Fibroblast of skin of abdomen (primary cell): ENCODE measurements at places on chromosomes 7 and 10.

- no peak for DNase-seq
Observed at GRCh38 chr10:113425541-113425951, 127.3 kb upstream of the HABP2 start.

DNA sequence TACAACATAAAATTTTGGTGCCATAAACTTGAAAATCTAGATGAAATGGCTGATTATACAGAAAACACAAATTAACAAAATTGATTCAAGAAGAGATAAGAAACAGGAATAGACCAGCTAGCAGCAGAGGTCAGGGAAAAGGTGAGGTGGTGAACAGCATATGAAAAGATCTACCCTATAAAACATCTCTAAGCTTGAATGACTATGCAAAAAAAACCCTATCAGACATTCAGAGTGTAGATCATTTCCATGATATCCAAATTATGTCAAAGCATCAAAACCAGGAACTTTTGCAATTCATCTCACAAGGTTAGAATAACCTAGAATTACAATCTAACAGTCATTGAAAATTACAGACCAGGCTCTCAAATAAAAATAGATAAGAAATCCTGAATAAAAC lies 14.6 kb upstream of the BPGM start:
- no peak for DNase-seq

GRCh38 chr10:102476466-102477141 lies 25.3 kb upstream of the C10orf95 start:
- no peak for DNase-seq

DNA sequence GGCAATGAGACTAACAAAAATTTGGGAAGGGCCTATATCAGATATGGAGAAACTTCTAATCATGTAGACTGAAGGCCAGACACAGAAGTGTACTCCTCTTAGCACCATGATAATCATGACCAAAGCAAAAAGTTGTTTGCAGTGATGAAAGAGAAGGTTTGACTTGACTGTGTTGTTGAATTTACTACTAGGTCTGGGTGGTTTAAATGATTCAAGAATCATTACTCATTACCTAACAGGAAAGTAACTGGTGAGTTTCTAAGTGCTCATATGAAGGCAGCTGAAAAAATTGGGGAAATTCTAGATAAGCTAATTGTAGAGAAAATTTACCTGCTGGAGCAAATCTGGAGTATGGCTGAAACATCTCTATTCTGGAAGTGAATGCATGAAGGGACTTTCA lies 451.5 kb upstream of the SORCS1 start:
- no peak for DNase-seq

DNA sequence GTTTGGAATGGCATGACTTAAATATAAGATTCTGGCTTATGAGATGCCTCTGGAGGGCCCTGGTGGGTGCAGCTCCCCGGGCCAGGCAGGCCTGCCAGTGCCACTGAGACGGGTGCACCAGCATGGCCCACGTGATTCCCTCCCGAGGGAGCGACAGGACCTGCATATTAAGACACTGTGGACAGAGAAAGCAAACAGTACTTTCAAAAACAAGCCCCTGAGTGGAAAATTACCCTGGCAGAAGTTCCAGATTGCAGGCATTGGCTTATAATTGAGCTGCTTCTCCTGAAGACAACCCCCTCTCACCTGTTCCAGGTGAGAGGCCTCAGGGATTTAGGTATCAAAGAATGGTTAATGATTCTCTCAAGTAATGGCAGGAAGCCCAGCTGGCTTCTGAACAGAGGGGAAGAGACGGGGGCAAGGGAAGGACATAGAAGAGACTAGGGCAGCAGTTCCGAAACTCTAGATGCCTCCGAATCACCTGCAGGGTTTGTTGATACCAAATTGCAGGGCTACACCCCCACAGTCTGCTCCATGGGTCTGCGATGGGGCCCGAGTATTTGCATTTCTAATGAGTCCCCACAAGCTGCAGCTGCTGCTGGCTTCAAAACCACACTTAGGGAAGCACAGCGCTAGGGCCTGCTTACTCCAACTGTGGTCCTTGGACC lies 66.0 kb upstream of the DOCK1 start:
- DNase-seq = no peak

GRCh38 chr7:88226886-88227516 lies 7.2 kb upstream of the SRI start:
- peak; percentile 54 for DNase-seq

DNA sequence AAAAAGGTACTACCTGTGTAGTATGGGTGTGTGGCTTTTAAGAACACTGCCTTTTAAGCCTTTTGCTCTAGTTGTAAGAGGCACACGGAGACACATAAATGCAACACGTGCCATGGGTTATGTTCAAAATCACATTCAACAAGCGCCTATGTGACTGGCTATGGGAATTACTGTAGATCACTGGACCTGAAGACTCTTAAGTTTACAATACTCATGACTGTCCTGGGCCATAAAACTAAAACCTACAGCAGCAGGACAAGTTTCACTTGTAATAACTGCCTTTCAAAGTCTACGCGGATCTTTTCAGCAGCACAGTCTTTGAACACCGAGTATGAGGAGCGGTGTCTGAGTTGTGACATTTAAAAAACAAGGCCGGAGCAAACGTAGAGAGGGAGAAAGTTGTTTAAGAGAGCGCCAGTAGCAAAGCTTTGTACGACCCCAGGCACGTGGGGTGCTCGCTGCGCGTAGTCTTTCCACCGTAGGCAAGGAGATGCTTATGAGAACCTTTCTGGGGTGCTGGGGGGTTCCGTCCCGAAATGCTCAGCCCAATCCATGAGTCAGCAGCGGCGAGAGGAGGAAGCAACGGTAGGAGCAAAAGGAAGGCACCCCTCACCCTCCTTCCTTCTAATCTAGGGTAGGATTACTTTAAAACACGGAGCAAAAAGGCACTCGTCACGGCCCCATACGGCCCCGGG lies 662 bp downstream of the DNAJC2 start:
- peak; percentile 30 for DNase-seq

- peak; percentile 72 for DNase-seq
Observed at GRCh38 chr10:96587264-96588059, 650 bp upstream of the TM9SF3 start.

- no peak for DNase-seq
Observed at GRCh38 chr10:100897976-100898375, 14.8 kb upstream of the SLF2 start.

DNA sequence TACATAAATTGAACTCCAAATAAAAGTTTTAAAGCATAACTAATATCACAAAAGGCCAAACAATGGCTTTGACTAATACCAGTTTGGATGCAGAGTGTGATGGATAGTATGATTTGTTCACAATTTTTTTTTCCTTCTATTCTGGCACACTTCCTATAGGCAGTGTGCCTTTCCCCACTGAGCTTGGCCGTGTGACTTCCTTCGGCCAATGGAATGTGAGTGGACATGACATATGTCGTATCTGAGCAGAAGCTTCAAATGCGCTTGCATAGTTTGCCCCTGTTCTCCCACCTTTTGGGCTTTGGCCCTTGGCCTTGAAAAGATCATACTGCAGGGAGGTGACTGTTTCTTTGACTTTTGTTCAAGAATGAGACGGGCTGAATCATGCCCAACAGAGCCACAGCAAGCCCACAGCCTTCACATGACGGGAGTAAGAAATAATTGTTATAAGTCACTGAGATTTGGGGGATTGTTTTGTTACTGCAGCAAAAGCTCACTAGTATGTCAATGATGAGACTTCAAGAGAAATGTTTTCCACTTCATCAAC lies 279.9 kb upstream of the NEBL start:
- DNase-seq = no peak

- DNase-seq = no peak
Observed at GRCh38 chr7:86644282-86645224, 844 bp downstream of the GRM3 start.

DNA sequence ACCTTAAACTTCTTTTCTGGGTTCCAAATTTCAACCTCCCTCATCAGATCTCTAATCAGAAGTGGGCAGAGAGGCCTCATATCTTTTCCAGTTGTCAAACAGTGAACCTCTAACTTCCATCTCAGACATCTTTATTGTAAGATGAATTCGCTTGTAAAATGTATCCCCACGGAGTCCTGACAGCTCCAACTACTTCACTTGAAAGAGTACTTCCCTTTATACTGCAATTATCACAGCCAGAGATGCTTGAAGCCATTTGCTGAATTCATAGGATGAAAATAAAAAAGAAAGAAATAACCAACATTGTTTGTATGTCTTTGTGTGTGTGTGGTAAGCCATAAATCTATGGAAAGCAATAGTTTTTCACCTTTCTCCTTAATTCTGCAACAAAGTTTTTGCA lies 175.2 kb downstream of the GRM3 start:
- no peak for DNase-seq

- DNase-seq = no peak
Observed at GRCh38 chr7:27181795-27182275, 3.2 kb downstream of the HOXA11 start.
